ENCODE measurements at places on chromosomes 6 and 20.
A peak's percentile ranks its signal among the peaks of the same experiment; 100 is the strongest.

- DNase-seq: no peak
These were observed 35.5 kb downstream of the BANF2 start for GRCh38 chr20:17735206-17735804.

GRCh38 chr6:128532827-128533226 lies 12.4 kb upstream of the PTPRK start:
- no peak for DNase-seq

DNA sequence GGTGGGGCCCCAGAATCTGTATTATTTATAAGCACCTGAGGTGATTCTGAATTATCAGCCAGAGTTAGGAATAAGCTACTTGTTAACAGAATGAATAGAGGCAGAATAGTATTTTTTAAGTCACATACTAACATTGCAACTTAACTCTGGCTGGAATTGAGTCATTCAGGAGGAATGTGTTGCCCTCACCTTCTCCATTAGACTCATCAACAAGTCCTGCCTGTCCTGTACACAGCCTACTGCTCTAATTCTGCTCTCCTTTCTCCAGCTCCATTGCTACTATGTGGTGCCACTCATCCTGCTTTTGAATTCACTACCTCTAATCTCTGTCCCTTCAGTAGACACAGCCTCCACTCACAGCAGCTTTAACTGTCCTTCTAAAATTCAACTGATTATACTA lies 669.4 kb downstream of the DHX35 start:
- no peak for DNase-seq

DNA sequence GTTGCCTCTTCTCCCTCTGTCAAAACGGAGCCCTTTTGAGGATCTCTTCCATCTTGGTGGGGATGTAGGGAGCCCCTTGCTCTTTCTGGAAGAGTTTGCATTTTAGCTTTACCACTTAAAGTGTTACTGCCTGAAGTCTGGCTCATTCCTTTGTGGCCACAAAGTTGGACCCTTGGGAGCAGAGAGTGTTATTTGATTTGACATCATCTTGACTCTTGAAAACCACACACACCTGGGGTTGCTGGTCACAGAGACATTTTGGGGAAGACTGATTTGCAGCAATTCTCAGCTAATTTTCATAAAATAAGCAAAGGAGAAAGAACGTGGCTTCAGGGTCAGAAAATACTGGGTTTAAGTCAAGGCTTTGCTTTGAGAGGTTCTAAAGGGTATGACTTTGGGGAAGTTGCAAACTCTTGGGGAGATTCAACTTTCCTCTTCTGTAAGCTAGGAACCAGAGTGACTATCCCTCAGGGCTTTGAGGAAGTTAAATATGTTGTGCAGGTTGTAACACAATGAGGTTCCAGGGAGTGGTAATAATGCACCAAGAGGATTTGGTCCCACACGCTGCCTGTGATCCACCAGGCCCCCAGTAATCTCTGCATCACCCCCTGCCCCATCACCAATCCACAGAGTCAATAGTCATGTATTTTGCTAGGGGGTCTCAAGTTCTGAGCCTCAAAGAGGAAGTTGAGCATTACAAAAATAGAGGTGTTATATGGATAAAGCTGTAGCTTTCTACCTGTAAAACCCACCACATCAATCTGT lies 141.6 kb upstream of the SLC24A3 start:
- DNase-seq: peak; percentile 5

Data from suppressor macrophage treated with lipopolysaccharide for 4 hours (primary cell).